Type B pancreatic cell (in vitro differentiated cells): ENCODE measurements at places on chromosomes 4 and X. TPM values are rescaled to one million over a fixed set of nuclear protein-coding genes. Genes with fewer than 3 reads are reported as not detected.
A peak's percentile ranks its signal among the peaks of the same experiment; 100 is the strongest.

DNA sequence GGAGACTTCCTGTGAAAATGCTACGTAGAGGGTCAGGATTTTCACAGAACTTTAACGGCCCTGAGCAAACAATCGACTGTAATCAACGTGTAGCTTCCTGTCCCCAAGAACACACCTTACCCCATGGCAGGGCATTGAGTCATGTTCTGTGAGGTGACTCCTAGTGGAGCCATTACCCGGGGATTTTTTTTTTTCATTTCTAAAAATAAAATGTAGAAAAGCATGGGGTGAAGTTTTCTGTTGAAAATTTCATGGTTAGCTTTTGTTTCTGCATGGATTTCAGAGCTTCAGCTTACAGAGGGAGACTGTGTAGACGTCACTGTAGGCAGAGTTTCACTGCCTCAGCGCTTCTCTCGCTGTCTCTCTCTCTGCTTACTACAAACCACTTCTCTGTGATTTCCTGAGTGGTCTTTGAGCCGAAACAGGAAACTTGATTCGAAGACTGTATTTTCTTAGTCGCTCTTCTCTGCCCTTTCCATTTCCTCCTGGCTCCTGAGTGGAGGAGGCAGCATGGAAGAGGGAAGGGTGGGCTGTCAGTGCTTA, 111.7 kb downstream of the NFKB1 start:
- DNase-seq, result no peak

GRCh38 chr4:151184523-151185458, 85.4 kb downstream of the RPS3A start:
- no peak for DNase-seq

ZNF595 gene
- 7.0 and 9.3 TPM in 2 replicates for total RNA-seq

EDA2R gene
- total RNA-seq, result 13.2 and 13.3 TPM in 2 replicates

DNA sequence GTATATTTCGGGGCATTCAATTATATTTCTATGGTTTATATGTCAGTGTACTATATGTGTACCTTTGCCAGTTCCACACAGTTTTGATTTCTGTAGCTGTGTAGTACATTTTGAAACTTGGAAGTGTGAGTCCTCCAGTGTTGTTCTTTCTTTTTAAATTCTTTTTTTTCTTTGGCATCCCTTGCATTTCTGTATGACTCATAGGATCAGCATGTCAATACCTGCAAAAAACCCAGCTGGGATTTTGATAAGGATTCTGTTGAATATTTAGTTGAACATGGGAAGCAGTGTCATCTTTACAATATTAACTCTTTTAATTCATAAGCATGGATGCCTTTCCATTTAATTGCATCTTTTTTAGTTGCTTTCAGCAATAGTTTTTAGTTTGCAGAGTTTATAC, 100.0 kb downstream of the SH3BGRL start:
- no peak for DNase-seq

DNA sequence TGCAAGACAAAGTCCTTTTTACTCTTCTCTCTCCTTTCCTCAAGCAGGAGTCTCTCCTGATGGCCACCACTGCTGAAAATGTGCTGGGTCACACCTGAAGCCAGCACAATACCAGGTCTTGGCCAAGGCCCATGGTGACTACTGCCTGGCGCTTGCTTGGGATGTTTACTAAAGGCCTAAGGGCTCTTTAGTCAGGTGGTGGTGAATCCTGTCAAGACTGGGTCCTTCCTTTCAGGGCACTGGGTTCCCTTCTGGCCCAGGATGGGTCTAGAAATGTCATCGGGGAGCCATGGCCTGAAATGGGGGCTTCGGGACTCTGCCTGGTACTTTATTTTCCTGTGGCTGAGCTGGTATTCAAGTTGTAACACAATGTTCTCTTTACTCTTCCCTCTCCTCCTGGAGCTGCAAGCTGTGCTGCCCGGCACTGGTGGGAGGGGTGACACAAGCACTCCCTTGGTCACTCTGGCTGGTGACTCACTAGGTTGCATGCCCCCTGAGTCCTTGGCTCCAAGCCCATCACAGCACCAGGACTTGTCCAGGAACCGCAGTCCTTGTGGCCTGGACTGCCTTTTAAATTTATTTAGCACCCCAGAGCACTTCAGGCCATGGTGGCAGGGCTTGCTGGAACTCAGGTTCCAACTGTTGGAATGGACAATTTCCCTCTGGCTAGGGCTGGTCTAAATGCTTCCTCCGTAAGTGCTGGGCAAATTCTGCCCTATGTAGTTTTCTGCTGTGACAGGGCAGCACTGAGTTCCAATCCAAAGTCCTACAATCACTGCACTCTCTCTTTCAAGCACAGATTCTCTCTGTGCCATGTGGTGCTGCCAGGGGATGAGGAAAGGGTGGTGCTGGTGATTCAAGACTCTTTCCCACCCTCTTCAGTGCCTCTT, 11.3 kb downstream of the ARL13A start:
- DNase-seq, result no peak

IQSEC2 gene
- total RNA-seq, result 8.2 and 10.9 TPM in 2 replicates

IKBKG gene
- total RNA-seq, result 14.6 and 15.5 TPM in 2 replicates

- DNase-seq, result no peak
Measured at GRCh38 chr4:150948710-150949109, 66.4 kb downstream of the LRBA start.

SH3RF1 gene
- total RNA-seq, result 18.8 and 21.6 TPM in 2 replicates

- DNase-seq, result no peak
Measured at GRCh38 chr4:25551605-25552004, 104.0 kb upstream of the SLC34A2 start.

DNA sequence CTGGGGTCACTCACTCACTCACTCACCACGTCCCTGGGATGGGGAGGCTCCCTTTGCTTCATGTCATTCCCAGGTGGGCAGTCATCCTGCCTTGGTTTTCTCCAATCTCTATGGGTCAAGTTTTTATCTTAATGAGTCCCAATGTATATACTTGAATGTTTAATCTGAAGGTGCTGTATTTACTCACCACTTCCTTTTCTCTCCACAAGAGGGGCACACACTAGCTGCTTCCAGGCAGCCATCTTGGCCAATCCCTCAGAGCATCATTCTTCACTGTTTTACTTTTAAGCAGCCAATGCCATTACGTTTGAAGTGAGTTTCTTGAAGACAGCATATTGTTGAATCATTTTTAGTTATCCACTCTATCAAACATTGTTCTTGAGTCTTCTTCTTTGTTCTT, 153.4 kb upstream of the ARSJ start:
- DNase-seq, result no peak

DNA sequence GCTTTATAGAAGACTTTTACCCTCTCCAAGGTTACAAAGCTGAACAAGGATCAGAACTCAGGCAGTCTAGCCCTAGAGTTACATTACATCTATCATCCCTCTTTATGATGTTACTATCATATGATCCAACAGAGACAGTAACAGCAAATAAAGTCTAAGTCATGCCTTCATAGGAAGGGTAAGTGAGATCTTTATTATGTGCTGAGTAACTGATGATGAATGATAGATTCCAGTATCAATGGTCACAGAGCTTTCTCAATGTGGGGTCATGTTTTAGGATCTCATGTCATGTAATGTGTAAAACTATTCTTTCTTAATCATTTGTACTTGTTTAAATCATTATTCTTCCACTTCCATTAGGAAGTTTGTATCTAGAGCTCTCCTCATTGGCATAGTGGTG, 22.8 kb downstream of the ELOVL6 start:
- DNase-seq, result no peak

UGT2B11 gene
- total RNA-seq, result 0.56 and 1.2 TPM in 2 replicates

DNA sequence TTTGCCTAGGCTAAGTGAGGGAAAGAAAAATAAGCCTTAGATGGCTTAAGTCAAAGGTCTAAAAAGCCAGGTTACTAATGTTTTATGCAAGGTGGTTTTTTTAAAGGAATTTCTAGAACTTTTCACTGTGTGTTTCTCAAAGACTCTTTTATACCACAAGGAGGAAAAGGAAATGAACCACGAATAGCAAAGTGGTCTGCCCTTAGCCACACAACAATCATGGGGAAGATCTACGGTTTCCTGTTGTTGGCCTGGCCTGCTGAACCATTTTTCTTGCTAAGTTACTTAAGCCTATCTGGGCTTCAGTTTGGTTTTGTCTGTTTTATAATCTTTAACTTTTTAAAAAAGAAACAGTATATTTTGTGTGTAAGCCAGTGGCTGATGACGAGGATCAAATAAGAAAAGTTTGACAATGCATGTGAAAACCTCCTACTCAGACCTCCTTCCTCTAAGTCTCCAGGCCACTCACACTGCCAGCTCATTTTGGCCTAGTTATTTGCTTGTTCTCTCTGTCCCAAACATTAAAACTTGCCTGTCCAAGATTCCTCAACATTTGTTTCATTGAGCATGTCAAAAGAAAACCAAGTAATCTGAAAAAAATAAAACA, 56.7 kb upstream of the COL25A1 start:
- DNase-seq, result no peak

GRCh38 chr4:138669479-138670315, 345.9 kb upstream of the NOCT start:
- no peak for DNase-seq

GRCh38 chr4:92305148-92305877, 1.5 kb downstream of the GRID2 start:
- peak; percentile 81 for DNase-seq

DNA sequence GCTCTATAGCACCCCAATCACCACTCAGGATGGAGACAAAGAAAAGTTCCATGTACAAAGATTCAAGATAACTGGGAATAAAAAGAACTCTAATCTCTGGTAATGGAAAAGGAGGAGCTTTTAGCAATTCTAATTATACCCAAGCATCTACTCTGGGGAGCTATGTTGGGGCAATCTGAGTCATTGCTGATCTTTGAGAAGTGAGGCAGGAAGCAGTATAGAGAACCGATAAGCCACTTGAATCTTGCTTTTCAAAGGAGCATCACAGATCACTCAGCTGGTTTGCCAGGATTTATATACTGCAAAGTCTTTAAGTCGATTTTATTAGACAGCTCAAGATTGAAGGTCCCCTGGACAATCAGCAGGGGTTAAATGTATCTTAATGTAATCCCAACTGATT, 220.0 kb downstream of the ENOX2 start:
- DNase-seq, result no peak

DNA sequence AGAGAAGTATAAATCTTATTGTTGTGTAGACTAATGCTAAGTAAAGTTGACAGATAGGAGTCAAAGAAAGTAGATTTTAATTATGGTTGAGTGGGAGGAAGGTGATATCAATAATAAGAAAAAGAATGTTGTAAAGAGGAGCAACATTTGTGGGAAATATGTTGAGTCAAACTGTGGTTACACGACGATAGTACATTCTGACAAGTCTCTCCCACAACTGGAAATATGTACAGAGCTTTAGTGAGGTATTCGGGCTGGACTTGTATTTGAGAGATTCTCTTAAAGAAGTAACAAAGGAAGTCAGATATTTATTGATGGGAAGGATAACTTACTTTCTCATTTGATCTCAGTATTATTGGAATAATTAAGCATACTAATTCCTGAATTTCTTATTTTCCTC, 525.3 kb upstream of the MAGEB2 start:
- DNase-seq, result no peak

DNA sequence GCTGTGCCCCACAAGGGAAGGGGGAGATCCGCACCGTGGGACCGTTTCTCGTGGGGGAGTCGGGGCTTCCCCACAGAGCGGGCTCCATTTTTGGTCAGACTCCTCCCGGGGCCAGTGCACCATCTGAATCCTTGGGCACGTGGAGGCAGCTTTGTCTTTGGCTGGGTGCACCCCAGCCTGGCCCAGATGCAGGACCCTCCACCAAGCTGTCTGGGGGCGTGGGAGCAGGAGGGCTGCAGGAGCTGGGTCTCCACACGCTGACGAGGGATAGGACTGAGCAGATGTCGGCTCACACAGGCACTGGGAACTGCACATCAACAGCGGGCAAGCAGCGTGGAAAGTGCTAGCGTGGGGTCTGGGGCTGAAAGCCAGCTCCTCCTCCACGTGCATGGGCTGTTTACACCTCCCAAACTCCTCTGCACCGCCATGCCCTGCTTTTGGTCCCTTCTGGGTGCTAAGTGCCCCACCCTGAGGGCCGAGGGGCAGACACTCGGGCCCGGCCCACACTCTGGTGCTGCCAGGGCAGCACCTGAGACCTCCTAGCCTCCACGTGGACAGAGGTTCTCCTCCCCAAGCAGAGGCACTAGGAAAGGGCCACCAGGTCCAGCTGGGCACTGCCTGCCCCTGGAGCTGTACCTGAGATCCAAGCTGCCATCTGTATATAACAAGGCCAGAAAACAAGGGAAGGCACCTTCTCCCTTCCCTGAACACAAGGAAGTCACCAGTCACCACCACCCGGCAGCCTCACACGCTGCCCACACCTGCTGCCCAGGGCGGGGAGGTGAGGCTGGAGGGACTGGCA, 13.8 kb downstream of the DGKQ start:
- no peak for DNase-seq

DNA sequence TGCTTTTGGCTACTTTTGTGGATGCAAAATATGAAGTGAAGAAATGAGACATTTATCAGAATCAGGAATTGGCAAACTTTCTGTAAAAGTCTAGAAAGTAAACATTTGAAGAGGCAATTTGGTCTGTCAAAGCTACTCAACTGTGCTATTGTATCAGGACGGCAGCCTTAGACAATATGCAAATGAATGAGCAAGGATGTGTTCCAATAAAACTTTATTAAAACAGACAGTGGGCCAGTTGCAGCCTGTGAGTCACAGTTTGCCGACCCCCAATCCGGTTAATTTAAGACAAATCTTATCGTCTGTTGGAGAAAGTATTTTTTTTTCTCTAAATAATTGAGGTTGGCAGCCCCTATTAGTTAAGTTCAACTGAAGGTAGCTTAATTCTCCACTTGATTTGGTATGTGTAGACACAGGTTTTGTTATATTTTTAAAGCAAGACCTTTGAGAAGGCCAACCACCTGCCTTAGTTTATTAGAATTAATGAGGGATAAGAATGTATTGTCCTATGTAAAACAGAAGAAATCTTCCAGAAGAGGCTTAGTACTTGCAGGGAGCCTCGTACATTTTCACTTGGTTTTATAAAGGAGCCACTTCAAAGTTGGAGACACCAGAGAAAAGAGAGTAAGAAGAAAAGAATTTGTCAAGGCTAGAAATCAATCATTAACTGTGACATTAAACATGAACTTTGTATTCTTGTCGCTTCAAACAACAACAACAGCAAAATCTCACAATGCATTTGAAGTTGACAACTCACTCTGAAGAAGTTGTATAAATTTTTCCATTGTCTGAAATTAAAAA, 81.6 kb upstream of the FAT1 start:
- no peak for DNase-seq

KIT gene
- total RNA-seq, result 5.5 and 19.5 TPM in 2 replicates

GPR34 gene
- total RNA-seq, result not detected in 2 replicates

- DNase-seq, result no peak
Measured at GRCh38 chr4:170423137-170423536, 333.4 kb upstream of the AADAT start.

CLGN gene
- total RNA-seq, result 3.0 and 6.4 TPM in 2 replicates
